ENCODE measurements at places on chromosomes 1 and 21.

DNA sequence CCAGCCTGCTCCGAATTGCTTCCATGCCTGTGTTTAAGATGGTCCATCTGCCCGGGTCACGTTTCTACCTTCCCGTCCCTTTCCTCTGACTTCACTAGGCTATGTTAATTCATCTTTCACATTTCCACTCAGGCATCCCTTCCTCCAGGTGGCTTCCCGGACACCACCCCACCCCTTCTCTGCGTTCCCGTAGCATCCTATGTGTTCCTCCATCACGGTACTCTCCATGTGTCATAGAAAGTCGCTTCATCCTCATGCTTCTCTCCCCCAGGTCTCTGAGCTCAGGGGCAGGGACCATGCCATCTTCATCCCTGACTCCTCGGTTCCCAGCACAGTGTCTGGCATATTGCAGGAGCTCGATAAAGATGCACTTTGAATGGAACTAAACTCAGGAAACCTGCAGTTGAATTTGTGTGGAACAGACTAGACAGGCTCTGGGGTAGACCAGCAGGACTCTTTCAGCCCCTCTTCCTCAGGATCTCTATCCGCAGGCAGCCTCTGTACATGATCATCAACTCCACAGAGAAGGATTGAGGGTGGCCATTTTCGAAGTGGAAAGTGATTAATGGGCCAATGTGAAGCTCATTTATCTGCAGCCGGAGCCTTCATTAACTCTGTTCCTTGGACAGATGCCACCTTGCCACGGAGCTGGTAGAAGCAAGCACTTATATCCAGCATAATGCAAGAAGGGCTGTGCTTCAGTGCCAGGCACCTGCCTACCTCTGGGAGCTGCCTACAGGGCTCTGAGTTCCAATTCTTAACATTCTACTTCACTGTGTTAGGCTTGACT, 9.1 kb downstream of the C1orf226 start:
- no peak for DNase-seq

GRCh38 chr1:63454269-63454668, 68.8 kb downstream of the ITGB3BP start:
- DNase-seq = peak; percentile 28

- DNase-seq = no peak
Measured at GRCh38 chr1:168966636-168967035, 139.9 kb upstream of the ATP1B1 start.

- no peak for DNase-seq
Measured at GRCh38 chr1:64440183-64440826, 29.6 kb upstream of the CACHD1 start.

GRCh38 chr1:234512451-234512861, 33.5 kb upstream of the TARBP1 start:
- no peak for DNase-seq

DNA sequence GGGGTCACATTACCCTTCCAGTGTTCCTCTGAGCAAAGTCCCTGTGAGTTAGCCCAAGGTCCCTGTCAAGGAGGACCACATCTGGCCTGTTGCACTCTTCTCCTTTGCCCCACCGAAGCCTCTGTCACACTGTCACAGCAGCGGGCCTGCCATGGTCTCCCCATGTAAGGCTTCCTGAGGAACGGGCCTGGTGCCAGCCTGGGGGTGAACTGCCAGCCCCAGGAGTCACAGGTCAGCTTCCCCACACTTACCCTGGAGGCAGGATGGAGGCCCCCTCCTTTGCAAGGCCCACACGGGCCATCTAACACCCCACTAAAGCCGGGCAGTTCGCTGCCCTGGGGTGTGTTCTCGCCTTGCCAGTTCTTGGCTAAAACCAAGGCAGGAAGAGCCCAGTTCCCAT, 14.1 kb downstream of the TNFRSF1B start:
- no peak for DNase-seq

GRCh38 chr1:206761159-206761768, 9.3 kb upstream of the IL19 start:
- peak; percentile 62 for DNase-seq
